Activated naive CD4-positive, alpha-beta T cell treated with Interleukin-2 at 50 U/mL for 16 hours (primary cell): ENCODE measurements at places on chromosomes 4 and X.
A peak's percentile ranks its signal among the peaks of the same experiment; 100 is the strongest.

- DNase-seq, result no peak
These were observed 370.5 kb upstream of the ANXA10 start for GRCh38 chr4:167721617-167722486.

DNA sequence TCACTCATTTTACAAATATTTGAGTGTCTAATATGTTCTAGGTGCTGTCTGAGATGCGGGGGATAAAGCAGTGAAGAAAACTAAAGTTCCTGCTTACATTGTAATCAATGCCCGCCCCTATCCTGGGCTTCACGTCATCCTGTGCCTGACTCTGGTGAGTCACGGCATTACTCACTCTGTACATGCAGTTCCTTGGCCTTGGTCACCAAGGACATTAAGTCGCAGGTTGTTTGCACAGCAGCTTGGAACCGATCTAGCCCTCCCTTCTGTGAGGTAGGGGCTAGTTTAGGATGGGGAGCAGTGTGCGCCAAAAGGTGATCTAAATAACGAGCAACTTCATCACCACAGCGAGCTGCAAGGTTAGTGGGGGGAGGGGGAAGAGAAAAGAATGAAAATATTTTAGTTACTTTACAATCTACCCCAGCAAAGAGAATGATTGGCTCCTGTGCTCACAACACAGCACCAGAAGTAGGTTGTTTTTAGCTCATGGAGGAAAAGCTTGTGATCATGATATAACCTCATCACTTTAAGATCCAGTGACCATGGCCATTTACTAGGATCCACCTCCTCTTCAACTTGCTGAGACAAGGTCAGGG, 48.0 kb upstream of the HDAC8 start:
- peak; percentile 38 for DNase-seq

DNA sequence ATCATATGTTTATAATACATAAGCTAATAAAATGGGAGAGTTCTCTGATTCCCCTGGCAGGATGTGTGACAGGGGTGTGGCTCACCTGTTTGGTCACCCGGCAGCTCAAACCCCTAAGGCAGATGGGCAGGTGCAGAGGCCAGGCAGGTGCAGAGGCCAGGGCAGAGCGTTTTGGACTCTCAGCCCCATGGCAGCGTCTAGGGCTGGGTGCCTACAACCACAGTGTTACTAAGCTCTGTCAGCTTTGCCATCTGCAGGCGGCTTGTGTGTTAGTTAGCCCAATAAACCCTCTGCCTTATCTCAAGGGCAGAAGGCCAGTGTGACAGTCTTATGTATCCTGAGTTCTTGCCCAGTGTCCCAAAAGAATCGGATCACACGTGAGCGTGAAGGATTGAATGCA, 54.0 kb upstream of the UGT2B15 start:
- no peak for DNase-seq

- no peak for DNase-seq
These were observed 174.0 kb upstream of the MXRA5 start for GRCh38 chrX:3520458-3520857.

GRCh38 chr4:145540235-145540634, 58.6 kb downstream of the SMAD1 start:
- DNase-seq, result no peak

GRCh38 chrX:12741416-12741815, 49.8 kb upstream of the PRPS2 start:
- DNase-seq, result no peak

DNA sequence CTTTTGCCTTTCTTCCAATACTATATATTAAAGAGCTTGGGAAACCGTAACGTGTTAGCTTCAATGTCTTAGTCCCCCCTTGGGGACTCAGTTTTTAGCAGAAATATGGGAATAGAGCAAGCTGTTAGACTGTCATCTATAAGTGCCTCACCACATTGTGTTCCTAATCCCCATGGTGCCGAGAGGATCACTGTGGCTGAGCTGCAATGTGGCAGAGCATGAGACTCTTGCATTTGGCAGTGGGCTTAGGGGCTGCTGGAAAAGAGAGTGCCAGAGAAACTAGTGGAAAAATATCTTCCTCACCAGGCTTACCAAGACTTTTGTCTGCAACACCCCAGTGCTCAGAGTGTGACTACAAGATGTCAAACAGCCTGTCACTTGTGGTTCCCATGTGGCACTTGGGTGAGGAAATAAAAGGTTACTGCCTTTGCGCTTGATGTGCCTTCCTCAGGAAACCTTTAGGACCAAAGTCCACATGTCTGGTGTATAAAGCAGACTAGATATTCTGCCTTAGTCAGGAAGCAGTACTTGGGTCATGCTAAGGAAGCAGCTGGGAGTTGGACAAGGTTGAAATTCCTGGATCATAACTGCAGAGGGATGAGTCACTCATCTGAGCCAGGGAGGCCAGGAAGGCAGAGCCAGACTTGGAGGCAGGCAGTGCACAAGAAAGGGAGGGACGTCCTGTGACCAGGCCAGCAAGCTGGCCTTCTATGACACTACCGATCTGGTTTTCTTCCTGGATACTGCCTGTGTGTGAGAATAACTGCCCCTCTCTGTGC, 9.7 kb upstream of the MAGEA4 start:
- no peak for DNase-seq

GRCh38 chr4:79625361-79625760, 217.3 kb upstream of the GK2 start:
- no peak for DNase-seq

DNA sequence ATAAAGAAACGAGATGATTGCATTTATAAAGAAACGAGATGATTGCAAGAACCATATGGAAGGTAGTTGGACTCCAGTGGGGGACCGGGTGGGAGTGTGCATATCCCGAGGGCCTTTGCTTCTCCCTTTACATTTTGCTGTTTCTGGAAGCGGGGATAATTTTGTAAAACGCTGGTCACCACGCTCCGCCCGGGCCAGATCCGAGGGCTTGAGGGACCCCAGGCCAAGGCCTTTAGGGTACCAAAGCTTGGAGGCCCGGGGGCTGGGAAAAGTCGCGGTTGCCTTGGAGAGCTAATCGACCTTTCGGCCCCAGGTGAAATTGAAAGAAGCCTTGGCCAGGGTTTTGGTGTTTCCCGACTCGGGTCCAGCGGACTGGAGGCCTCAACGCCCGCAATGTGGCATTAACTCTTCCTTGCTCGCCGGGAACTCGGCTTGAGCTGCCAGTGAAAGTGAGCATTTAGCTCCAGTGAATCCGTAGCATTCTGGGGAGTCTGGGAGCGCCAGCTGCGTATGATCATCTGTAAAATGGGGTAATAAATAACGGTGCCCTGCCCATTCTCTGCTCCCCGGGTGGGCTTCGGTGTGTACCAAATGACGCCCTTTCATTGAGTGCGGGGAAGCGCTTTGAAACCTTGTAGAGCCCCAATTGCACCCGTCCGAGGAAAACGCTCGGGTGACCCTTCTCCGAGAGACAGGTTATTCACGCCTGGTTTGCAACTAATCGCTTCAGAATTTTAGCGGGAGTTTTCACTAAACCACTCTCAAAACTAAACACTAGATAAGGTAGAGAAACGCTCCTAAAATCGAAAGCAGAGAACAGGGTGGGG, 4.5 kb downstream of the NKX3-2 start:
- no peak for DNase-seq

DNA sequence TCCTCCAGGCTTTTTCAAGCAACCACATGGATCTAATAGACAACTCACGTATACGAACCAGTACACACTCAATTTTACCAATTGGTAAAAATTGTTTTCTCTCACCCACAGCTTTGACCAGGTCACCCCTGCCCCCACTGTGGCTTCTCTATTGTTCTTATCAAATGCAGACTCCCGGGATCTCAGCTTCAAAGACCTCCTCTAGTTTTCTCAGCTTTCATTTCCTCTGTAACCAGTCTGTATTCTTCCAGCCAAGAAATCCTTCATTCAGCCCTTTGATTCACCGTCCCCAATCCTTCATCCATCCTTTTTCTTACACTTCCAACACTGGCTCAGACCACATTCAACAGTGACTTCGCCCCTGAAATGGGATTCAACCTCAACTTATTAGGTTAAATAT, 120.7 kb downstream of the CORIN start:
- DNase-seq, result no peak

DNA sequence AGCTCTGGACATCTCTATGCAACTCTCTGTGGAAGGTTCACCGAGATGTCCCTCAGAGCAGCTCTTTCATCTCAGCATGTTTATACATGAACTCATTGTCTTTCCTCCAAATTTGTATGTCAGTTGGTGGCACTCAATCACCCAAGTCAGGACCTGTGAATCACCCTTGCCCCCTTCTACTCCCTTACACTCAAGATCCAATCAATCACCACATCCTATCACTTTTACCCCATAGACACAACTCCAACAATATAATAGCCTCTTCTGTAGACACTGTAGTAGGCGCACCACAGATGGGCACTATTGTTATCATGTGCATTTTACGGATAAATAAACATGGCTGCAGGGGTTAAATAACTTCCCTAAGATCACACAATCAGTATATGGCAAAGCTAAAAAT, 41.3 kb upstream of the IRF2 start:
- no peak for DNase-seq

GRCh38 chr4:35464964-35465528, 779.3 kb downstream of the ARAP2 start:
- DNase-seq, result no peak

- DNase-seq, result no peak
These were observed 37.9 kb downstream of the RELL1 start for GRCh38 chr4:37648084-37648817.

DNA sequence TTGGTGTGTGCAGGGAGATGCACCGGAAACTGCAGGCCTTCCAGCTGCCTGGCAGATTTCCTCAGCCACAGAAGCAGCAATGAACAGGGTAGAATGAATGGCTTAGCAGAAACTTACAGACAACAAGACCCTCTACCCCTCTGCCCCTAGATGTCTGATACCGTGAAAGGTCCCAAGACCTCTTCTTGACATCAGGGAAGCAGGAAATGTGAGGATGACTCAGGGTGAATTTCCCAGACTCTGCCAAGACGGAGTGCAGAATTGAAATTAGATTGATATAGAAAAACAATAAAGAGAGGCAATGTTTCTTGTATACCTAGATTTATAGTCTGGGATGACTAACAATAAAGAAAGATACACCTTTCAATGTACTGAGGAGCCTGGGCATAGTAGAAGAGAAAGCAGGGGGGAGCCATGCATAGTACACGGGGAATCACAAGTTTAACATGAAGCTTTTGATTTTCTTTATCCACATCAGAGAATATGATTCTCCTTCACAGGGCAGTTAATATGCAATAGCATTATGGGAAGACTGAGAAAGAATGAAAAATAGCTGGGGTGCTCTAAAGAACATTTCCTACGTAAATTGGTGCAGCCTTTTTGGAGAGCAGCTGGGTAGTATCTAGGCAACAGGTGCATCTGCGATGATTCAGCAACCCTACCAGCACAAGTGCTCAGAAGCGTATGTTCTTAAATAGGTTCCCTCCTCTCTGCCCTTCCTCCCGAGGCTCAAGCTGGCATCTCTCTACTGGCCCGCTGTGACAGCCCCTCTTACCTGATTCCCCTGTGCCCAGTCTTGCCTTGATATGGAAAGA, 18.3 kb upstream of the CXCR3 start:
- no peak for DNase-seq

- DNase-seq, result no peak
These were observed 113.9 kb upstream of the ANXA3 start for GRCh38 chr4:78437608-78438088.

DNA sequence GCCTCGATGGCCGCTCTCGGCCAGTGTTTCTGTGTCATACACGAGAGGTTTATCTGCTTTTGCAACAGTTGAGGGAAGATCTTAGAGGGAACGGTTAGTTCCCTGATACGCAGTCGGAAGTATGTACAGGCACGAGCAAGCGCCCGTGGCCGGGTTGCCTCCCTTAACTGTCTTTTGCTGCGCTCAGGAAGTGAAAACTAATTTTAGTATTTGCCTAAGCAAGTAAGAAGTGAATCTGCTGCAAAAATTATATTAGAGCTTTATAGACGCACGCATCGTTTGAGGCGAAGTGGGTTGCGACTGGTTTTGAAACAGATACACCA, 695 bp downstream of the MTM1 start:
- DNase-seq, result peak; percentile 47

DNA sequence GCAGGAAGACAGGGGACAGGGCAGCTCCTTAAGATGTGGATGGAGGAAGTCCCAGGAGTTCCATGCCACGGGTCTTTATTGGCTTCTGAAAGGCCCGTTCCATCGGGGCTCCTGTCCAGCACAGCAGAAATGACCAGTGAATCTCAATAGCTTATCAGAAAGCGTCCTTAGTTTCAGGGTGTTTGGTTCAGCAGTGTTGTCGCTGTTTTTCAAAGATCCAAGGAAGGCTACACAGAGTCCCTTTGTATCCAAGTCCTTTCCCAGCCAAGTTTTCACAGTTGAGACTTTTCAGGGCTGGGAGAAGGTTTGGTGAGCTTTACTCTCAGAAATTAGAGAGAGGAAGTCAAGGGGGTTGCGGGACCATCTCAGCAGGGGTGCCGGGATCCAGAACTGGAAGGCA, 5.0 kb upstream of the ZCCHC4 start:
- no peak for DNase-seq

GRCh38 chr4:101792056-101792590, 1.6 kb downstream of the BANK1 start:
- no peak for DNase-seq

- DNase-seq, result no peak
These were observed 30.6 kb upstream of the SCML1 start for GRCh38 chrX:17706676-17707075.

DNA sequence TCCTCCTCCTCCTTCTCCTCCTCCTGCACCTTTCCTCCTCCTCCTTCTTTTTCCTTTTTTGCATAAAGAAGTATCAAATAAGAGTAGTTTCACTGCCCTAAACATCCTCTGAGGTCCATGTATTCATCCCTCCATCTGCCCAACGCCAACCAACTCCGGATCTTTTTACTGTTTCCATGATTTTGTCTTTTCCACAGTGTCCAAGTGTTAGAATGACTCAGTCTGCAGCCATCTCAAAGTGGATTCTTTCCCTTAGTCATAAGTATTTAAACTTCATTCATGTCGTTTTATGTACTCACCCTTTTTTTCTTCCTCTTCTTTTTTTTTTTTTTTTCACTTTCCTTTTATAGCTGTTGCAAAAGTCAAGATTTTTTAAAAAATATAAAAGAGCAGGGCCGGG, 12.9 kb downstream of the CSF2RA start:
- no peak for DNase-seq

DNA sequence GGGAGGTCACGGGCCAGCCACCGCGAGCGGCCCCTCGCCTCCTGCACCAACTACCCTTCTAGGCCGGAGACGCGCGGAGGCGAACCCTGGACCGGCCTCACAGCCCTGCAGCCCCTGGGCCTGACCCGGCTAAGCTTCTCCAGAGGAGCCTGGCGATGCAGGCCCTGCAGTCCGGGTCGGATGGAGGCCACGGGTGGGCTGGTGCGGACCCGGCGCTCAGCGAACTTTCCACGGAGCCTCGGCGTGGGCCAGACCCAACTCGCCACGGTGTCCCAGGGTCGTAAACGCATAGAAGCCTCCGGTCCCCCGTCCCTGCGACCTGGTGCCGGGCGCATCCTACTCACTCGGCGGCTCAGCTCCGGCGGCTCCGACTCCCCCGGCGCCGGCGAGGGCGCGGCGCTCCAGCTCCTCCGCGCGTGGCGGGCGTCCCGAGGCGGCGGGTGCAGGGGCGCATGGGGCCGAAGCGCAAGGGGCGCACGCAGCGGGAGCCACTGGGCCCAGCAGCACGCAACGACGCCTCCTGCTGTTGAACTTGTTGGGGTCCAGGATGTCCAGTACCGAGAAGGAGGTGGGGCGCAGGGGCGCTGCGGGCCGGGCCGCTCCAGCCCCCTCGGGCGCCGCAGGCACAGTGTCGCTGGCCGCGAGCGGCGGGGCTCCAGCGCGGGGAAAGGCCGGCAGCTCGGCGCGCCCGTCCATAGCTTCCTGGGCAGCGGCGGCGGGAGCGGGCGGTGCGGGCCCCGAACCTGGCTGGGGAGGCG, 427 bp downstream of the NKX1-1 start:
- no peak for DNase-seq
